NK-92 treated with Interleukin-12 subunit alpha and Interleukin-12 subunit beta, amount 100 ng/mL, for 24 hours (cell line): ENCODE measurements at places on chromosomes 5 and 9.

- DNase-seq, result no peak
These were observed 246.3 kb downstream of the IRX2 start for GRCh38 chr5:2505217-2505616.

- DNase-seq, result no peak
These were observed 28.5 kb downstream of the NFIL3 start for GRCh38 chr9:91395106-91395552.

DNA sequence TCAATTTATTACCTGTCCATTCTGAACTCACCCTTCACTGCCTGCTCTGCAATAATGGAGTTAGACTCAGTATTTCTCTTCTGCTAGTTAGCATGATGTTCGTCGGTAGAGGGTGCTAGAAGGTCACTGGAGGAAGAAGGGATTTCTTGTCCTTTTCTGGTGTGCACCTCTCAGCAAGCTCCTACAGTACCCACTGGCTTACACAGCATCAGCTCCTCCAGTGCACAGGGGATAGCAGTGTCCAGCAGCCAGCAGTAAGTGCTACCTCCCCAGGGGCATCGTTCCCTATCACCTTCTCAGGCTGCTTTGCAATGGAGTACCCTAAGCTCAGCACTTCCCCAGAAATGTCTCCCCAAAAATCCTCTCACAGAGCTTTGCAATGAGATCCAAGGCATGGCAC, 45.9 kb upstream of the APC start:
- DNase-seq, result no peak

- DNase-seq, result no peak
These were observed 601.8 kb upstream of the ZNF608 start for GRCh38 chr5:125348221-125348692.

DNA sequence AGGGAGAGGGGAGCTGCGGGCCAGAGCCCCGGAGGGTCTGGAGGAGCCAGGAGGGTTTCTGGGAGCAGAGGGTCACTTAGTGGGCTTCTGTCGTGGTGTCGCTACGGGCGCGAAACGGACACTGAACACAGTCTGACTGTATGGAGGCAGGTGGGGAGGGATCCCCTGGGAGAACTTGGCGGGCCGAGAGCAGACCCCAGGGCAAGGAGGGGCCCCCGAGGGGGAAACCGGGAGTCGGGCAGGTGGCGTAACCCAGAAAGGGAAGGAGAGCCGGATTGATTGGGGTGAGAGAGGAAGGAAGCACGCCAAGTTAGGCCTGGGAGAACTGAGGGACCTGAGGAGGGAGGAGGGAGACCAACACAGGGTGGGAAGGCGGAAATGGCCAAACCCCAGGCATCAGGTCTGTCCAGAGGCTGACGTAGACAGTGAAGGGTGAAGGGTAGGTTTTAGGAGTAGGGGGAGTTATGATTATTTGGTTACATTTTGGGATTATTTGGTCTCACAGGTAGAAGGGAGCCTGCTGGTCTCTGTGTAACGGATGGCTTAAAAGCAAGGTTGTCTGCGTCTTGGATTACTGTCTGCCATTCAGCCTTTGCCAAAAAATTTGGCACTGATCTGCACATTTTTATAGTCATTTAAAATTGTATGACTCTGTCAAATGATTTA, 3.3 kb upstream of the MSMP start:
- no peak for DNase-seq

DNA sequence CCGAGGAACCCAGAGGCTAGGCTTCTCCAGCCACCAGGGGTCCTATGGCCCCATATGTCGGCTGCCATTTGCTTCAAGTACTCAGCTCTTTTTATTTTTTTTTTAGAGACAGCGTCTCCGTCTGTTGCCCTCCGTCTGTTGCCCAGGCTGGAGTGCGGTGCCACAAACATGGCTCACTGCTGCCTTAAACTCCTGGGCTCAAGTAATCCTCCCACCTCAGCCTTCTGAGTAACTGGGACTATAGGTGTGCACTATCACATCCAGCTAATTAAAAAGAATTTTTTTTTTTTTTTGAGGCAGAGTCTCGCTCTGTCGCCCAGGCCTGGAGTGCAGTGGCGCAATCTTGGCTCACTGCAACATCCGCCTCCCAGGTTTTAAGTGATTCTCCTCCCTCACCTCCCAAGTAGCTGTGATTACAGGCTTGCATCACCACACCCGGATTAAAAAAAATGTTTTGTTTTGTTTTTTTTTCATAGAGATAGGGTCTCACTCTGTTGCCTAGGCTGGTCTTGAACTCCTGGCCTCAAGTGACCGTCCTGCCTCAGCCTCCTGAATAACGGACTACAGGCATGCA, 8.9 kb downstream of the CERCAM start:
- no peak for DNase-seq

GRCh38 chr9:35611230-35611797, 6.3 kb downstream of the TESK1 start:
- DNase-seq, result no peak

DNA sequence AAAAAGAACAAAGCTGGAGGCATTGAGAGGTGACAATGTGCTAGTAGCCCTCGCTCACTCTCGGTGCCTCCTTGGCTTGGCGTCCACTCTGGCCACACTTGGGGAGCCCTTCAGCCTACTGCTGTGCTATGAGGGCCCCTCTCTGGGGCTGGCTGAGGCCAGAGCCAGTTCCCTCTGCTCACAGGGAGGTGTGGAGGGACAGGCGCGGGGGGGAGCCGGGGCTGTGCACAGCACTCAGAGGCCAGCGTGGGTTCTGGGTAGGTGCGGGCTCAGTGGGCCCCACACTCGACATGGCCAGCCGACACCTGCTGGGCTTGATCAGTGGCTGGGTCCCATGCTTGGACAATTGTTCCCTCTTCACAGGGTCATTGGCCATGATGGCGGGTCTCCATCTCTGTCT, 202.5 kb upstream of the GRAMD2B start:
- no peak for DNase-seq

DNA sequence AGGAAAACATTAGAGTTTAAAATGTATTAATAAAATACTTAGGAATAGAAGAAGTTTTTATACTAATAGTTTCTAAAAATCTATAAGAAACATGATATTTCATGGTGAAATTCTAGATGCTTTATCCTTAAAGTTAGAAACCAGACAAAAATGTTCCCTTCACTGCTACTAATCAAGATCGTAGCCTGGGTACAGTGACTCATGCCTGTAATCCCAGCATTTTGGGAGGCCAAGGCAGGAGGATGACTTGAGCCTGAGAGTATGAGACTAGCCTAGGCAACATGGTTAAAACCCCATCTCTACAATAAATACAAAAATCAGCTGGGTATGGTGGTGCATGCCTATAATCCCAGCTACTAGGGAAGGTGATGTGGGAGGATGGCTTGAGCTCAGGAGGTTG, 30.4 kb upstream of the KLF9 start:
- DNase-seq, result no peak

DNA sequence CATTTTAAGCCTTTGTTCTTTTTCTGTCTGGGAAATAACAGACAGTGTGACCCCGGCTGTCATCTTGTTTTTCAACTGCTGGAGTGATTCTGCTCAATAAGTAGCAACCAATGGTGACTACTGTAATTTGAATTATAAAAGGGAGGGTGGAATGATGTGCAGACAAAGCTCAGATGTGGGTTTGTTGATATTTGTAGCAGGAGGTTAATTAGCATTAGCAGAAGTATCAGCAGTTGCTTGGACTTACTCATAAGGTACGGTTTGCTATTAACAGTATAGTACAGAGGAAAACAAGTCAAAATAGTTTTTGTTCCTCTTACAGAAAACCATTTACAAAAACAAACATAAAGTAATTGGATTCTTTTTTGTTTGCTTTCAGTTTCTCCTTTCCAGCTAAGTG, 140.4 kb downstream of the TUSC1 start:
- DNase-seq, result no peak

DNA sequence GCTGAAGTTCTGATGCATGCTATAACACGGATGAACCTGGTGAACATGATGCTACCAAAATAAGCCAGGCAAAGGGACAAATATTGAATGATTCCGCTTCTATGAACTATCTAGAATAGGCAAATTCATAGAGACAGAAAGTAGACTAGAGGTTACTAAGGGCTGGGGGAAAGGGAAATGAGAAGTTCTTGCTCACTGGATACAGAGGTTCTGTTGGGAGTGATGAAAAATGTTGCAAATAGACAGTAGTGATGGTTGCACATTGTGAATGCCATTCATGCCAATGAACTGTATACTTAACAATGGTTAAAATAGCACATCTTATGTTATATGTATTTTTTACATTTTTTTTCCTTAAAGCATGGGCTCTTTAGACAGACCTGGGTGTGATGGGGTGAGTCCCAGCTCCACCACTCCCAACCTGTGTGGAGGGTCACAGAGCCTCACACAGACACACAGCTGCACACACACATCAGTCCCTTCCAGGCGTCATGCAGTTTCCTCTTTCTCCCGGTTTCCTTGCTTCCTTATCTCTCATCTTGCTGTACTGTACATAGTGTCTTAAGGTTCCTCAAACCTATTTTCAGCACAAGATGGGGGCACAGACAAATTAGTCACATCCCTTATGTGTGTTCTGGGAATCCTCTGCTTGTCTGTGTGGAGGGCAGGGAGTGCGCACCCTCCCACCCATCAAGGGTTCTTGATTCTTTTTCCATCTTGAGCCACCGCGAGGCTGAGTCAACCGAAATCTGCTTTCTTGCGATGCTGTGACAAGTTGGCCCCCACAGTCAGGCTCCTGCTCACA, 192.9 kb downstream of the CRB2 start:
- no peak for DNase-seq

- no peak for DNase-seq
These were observed 62.0 kb upstream of the RANBP3L start for GRCh38 chr5:36363744-36364143.

DNA sequence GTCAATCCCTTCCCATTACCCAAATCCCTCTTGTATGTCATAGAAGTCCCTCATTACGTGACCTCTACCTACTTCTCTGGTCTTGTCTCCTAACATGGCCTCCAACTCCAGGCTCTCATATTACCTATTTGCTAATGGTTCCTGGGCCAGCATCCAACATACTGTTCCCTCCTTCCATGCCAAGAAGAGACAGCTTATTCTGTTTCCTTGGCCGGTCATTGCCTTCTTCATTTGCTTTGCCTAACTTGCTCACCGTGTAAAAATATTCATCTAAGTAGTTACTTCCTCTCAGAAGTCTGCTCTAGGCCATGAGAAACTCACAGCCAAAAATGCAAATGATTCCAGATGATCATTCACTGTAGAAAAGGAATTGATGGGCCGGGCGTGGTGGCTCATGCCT, 8.9 kb upstream of the IL6ST start:
- no peak for DNase-seq

DNA sequence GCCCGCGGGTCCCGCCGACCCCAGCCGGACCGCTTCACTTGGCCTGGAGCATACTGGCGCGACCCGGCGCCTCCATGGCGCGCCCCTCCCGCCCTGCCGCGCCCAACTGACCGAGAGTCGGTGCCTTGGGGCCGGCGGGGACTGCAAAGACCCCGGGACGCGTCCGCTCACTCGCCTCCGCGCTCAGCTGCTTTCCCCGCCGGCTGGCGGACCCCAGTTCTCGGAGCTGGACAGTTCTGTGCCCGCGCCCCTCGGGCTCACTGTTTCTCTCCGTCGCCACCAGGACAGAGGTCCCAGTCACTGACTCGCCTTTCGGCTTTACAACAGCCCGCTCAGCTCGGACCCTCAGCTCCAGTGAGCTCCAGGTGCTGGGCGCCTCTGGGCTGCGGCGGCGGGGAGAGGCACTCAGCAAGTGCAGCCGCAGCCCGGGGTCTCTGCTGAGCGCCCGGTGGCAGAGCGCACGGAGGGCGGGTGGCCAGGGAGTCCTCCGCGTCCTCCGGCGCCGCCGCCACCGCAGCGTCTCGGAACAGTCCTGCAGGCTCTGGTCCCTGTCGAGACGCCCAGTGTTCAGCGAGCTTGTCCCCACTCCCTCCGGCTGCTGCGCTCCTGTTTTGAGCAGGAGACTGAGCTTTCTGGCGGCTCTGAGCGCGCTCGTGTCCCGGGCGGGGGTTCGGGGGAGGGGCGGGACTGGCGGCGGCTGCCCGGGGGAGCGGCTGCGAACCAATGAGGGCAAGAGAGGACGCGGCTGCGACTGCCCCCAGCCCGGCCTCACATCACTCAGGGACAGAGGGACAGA, at the start of gene SMIM32:
Gene SMIM32, minus strand, starts transcription at position 637 of the 796 bp plus-strand sequence. CDS start 638 bp downstream, outside the sequence.
- no peak for DNase-seq

- no peak for DNase-seq
These were observed at the start of gene SLC6A7 for GRCh38 chr5:150189728-150190502. SLC6A7 (plus strand) TSS chr5:150190062; CDS start chr5:150190328, 266 bp downstream.

DNA sequence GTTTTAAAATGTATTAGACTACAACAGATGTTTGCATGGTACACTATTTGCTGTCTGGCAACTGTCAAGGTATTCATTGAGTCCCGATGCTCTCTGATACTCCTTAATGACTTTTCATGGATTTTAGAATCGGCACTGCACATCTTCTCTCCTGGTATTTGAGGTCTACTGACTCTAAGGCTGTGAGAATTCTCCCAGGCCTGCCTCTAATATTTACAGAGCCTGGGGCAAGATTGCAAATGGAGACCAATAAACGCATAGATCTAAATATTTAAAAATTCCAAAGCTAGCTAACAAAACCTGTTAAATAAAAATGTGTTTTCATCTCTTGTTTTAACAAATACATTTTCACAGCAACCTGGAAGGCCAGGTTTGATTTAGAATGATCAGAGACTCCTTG, 291.4 kb upstream of the RFX3 start:
- DNase-seq, result no peak

- no peak for DNase-seq
These were observed 146.5 kb upstream of the CDH6 start for GRCh38 chr5:31047007-31047406.

GRCh38 chr5:158573829-158574228, 525.9 kb downstream of the EBF1 start:
- no peak for DNase-seq

- no peak for DNase-seq
These were observed 96.8 kb downstream of the FBXO4 start for GRCh38 chr5:42021923-42022322.

DNA sequence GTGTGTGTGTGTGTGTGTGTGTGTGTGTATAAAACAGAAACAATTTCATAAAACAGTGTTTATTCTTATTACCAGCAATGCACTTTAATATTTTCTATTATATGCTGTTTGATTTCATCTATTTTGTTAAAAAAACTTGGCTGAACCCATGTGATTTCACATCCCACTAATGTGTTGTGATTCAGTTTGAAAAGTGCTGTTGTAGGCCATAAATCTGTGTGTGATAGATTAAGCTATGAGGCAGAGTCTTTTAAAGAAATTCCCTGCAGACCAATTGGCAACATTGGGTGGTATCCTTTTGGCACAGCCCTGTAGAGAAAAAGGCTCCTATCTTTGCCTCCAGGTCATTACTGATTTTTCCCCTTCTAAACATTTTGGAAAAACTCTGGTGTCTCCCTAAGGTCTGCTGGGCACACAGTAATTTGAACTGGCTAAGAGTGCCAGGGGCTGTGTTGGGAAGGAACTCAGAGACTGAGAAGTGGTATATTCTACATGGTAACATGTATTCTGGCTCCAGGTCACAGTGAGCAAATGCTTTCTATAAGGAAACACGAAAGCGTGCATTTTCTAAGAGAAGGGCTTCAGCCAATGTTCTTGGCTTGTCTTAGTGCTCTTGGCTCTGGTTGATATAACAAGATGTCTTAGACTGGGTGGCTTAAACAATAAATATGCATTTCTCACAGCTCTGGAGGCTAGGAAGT, 4.5 kb downstream of the CAMK4 start:
- DNase-seq, result no peak

- no peak for DNase-seq
These were observed 32.4 kb downstream of the DDX31 start for GRCh38 chr9:132637351-132637750.

GRCh38 chr9:112328545-112328944, 4.9 kb downstream of the PTBP3 start:
- no peak for DNase-seq

GRCh38 chr9:93900971-93901861, 53.9 kb downstream of the BARX1 start:
- no peak for DNase-seq

GRCh38 chr5:141992349-141992963, 20.4 kb downstream of the GNPDA1 start:
- peak; percentile 18 for DNase-seq
